CD4-positive, alpha-beta T cell treated with Interleukin-21 for 1 hour (primary cell): ENCODE measurements at places on chromosomes 11 and 22.

- DNase-seq = no peak
Observed at GRCh38 chr11:9893474-9893873, 229.6 kb downstream of the SWAP70 start.

DNA sequence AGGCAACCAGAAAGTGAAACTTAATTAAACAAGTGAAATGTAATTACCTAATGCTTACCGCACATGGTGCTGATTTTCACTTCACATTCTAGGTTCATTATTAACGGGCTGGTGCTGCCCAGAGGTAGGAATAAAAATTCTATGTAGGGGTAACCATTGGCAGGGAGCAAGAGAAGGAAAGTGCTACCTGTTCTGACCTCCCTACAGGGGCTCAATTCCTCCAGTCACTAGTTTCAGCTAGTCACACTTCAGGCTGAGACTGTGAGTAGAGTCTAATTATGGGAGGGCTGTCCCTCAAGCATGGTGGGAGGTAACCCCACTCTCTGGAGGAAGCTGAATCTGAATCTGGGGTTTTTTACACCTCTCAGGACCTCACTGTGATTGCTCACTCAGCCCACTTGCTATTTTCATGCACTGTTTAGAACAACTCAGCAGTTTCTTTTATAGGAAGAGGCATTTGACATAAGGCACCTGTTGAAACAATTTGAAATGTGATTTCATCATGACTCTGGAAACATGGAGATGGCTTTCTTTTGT lies 75.4 kb downstream of the MAML2 start:
- peak; percentile 65 for DNase-seq

DNA sequence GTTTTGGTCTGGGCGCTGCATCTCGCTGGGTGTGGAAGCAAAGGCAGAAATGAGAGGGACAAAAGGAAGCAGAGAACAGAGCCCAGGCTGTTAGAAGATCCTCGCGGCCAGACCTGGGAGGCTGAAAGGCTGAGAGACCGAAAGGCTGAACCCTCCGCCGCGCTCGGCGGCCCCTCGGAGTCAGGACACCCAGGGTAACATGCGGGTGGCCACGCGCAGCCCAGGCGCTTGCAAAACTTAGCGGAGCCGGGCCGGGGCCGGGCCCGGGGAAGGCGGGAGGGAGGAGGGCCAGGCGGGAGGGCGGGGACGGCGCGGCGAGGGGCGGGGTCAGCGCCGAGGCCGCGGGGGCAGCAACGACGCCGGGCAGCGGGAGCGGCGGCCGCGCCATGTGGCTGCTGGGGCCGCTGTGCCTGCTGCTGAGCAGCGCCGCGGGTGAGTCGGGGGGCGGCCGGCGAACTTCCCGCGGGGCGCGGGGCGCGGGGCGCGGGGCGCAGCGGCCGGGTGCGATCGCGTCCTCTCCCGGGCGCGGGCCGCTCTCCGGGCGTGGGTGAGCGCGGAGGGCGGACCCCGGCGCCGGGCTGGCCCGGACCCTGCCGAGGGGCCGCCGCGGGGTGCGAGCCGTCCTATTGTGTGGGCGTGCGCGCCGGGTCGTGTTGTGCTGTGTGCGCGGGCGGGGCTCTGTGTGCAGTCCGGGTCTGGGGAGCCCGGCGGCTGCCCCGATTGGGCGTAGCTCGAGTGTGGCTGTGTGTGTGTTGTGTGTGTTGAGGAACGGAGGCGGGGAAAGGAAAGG lies at the start of gene LDLRAD3:
LDLRAD3 (plus strand) TSS at position 350 of the 790 bp plus-strand sequence; CDS start at position 387, 37 bp downstream.
- DNase-seq = peak; percentile 25

- DNase-seq = peak; percentile 53
Observed at GRCh38 chr11:73242251-73243092, 24.4 kb downstream of the P2RY2 start.

DNA sequence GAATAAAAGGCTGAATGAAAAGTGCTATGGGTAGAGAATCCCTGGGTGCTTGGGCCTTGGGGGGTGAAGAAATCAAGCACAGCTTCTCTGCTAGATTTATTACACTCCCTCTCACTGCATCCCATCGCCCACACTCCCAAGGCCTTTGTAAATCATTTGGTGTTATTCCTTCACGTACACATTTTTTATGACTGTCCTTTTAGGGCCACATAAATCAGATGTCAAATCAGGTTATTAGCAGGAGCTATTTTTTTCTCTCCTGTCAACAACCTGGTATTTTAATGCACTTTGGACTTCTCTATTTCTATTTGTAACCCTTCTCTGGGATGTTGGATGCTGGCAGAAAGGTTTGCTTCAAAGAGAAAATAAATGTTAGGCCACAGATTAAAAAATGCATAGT lies 408.8 kb downstream of the INSC start:
- no peak for DNase-seq

DNA sequence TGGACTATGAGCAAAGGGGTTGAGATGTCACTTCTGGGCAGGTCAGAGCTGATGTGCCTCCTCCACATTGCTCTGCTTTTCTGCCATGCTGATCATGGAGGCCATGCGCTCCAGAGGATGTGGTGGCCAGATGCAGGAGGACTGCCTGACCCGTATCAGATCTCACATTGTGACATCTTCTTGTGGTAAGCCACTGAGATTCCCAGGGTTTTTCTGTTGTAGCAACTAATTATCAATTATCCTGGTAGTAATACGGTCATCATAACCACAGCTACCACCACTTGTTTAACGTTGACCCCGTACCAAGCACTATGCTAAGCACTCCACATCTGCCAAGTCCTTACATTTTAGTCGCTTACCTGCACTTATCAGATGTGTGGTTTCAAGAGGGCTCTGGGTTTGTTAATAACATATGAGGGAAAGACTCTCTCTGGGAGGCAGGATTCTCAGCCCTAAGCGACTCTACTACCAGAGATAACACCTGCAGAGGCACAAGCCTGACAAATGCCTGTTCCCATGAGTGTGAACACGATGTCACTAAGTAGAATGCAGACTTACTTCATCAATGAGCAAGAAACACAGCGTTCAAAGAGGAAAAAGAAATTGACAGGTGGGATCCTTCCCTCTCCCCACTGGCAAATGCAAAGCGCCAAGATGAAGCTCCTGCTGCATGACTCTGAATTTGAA lies 63.6 kb upstream of the TIMP3 start:
- DNase-seq = no peak

- DNase-seq = no peak
Observed at GRCh38 chr11:5096011-5096410, 26.6 kb downstream of the OR52E1 start.

GRCh38 chr22:48106715-48107259 lies 1344.3 kb downstream of the TBC1D22A start:
- DNase-seq = no peak

DNA sequence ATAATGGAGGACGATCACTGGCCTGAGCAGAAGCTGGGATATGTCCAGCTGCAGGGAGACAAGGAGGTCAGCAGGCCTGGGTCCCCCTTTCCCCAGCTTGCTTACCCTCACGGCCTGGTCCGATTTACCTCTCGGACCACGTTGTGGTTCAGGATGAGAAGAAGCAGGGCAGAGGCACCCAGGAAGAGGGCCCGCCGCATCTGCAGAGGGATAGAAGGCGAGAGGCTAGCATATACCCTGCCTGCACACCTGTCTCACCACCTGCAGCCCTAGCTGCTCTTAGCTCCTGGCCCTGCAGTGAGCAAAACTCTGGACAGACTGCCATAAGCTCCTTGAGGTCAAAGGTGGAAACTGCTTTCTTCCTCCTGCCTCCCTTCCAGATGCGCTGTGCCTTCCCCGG lies 1.3 kb downstream of the RNF215 start:
- DNase-seq = no peak

DNA sequence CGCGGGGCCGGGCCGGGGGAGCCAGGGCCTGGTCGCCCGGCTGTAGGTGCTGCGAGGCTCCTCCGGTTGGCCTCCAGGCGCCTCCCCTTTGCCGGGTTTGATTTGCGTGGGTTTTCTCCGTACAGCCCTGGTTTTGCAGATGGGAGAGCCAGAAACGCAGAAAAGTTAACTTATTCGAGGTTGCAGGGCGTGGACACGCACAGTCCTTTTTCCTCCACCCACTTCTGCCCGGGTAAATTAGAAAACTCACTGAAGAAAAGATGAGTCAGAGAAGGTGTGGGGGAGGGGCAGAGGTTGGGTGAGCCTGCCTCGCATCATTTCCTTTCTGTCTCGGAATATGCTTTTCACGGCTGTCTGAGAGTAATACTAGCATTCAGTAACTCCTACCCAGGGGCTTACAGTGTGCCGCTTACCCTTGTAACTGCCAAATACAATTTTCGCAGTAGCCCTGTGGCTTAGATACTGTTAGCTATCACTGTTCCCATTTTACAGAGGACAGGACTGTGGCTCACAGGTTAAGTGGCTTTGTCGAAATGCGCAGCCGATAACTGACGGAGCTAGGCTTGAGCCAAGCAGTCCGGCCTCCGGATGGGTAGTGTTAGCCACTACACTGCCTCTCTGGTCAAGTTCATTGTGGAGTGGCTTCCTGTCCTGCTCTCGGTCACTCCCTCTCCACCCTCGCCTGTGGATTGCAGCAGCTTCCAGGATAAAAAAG lies 812 bp downstream of the FADD start:
- DNase-seq = peak; percentile 89
